Activated CD4-positive, CD25-positive, alpha-beta regulatory T cell treated with anti-CD3 and anti-CD28 coated beads, Interleukin-2, amount 50 U/mL, for 24 hours (primary cell): ENCODE measurements at places on chromosomes 4 and X.

DNA sequence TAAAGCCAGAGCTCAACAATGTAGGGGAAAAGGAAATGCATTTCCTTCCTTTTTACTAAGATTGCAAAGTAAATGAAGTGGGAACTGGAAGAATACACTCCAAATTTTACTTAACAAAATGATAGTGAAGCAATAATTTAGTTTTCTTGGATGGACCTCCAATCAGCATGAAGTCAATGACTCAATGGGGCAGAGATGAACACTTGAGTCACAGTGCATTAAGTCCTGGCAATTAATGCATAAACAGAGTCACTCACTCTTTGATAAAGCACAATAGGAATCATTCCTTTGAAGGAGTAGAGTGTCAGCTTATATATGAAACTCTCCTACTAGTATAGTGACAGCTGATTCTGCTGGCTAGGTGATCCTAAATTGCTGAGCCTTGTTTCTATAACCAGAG lies 66.7 kb upstream of the FRAS1 start:
- no peak for ATAC-seq

DNA sequence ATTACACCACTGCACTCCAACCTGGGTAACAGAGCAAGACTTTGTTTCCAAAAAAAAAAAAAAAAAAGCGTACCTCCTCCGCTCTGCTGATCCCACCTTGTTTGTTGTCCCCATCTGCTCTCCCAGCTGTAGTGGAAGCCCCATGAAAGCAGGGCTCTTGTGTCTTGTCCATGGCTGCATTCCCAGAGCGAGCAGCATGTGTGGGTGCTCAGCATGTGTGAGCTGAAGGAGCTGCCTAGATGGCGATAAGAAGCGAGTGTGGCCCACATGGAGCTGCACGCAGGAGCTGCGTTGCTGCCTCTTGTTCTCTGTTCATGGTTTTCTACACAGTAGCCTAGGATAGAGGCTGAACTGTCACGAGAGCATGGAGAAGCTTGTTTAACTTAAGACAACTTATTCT lies 12.4 kb downstream of the NSD2 start:
- ATAC-seq: no peak

- ATAC-seq: no peak
Observed at GRCh38 chr4:87092389-87093141, 127.9 kb downstream of the KLHL8 start.

DNA sequence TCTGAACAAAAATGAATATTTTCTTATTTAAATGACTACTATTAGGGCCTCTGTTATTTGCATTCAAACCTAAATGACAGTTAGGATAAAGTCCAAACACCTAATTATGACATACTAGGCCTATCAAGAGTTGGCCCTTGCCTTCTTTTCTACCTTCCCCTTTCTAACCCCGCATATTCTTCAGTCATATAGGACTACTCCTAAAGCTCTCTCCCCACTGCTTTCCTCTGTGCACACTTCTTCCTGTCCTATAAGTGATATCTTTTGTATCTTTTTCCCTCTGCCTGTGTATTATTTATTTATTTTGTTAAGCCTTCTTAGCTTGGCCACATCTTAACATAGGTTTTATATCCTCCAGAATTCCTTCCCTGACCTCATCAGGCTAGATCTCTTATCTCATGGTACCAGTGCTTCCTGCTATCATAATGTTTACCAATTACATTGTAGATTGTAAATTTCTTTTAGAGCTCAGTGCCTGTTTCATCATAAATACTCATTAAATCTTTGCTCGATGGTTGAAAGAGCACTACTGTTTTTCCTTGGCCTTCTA lies 22.5 kb downstream of the ERVMER34-1 start:
- ATAC-seq: no peak

GRCh38 chrX:150450519-150451177 lies 87.5 kb downstream of the MAMLD1 start:
- ATAC-seq: no peak

GRCh38 chr4:46316215-46316614 lies 73.7 kb downstream of the GABRA2 start:
- ATAC-seq: no peak
